ENCODE measurements at places on chromosomes 6 and 20.

GRCh38 chr6:1834646-1835516 lies 225.2 kb downstream of the FOXC1 start:
- DNase-seq = no peak

DNA sequence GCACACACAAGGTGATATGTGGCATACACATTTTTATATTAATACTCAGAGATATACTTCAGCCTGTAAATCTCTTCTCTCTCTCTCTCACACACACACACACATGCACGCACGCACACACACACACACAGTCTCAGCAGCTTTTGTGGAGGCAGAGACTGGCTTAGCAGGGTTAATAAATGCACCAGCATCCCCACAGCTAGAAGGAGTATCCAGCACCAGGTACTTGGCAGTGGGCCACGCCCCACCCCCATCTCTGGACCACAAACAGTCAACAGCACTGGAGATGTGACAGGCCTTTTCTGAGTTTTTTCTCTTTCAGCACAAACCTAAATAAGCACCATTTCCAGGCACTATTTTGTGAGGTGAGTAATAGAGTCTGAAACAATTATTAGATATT lies 47.3 kb upstream of the LRFN2 start:
- no peak for DNase-seq

DNA sequence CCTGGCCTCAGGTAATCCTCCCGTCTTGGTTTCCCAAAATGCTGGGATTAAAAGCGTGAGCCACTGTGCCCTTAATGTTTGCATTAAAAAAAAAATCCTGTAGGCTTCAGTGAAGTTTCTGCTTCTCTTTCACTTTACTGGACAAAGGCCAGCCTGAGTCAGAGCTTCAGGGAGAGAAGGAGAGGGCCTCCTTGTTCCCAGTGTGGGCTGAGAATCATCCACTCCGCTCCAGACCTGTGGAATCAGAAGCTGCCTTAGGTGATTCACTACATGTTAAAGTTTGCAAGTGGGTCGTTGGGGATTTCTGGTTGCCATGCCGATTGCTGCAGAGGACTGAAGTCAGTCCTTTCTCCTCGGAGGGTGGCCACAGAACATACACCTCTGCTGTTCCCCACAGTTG lies 113.3 kb upstream of the EEF1E1 start:
- DNase-seq = no peak

GRCh38 chr20:3472105-3472504 lies 1.3 kb downstream of the ATRN start:
- no peak for DNase-seq

DNA sequence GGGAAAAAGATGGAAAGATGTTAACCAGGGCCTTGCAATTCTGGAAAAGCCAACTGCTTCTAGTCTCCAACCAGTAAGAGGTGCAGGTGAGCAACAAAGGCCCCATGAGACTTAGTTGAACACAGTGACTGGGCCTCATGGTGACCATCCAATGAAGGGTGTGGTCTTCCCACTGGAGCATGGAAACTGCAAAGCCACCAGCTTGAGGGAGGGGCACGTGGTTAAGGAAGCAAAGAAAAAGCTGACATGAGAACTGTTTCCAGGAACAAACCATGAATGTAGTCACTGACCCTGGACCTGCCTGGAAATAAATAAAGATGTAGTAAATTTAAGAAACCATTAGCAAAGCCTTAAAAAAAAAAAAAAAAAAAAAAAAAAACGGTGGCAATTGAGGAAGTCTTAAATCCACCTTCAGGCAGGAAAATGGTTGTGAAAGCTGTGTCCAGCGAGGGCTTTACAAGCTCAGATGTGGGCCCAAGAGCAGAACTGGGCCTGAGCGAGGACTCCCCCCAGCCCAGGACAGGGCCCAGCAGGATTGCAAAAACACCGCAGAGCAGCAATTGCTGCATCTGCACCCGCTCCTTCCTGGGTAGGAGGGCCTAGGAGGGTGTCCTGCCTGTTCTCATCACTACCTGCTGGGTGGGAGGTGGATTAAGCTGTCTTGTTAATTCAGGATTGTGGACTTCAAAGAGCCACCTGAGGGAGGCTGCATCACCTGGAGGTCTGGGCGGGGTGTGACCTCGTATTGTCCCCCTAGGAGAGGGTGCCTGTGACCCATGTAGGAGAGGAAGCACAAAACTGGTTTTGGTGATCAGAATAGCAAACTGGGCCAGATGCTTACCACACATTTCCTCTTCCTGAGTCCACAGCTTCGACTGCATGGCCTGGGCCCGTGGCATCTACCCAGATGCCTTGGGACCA lies 10.3 kb downstream of the GFRA4 start:
- no peak for DNase-seq

GRCh38 chr20:17460119-17460518 lies 71.1 kb downstream of the BFSP1 start:
- DNase-seq = no peak

DNA sequence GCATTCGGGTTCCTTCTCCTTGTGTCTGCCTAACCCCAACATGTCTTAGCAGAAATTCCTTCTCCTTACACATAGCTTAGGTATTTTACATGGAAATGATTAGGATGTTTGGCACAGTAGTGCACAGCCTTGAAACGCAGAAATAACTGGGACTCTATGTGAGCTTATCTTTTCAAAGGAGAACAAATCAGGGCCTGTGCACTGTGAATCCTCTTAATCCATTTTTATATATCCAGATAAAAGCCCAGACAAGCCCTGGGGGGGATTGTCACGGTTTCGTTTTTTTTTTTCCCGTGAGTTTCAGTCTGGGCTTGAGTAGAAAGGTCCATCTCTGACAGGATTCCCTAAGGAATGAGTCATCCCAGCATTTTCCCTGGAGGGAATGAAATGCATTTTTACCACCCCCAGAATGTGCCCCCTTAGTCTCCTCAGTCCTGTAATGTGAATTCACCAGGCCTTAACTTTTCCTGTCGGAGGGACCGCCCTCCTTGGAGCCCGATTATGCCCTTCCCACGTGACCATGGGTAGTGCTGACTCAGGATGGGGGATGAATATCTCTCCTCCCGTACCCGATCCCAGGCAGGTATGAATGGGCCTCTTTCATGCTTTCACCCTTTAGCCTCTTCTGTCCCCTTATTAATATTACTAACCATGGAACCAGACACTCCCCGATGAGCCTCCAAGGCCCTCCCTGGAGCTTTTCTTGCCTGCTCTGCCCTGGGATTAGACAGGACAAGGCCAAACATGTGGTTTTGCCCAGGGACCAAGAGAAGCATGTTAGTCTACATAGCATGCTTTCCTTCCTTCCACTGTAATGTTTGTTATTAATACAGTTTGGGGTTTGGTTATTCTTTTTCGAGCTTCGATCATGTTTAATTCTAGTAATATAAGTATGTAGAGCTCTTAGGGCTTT lies 23.9 kb upstream of the NAA20 start:
- DNase-seq = no peak

DNA sequence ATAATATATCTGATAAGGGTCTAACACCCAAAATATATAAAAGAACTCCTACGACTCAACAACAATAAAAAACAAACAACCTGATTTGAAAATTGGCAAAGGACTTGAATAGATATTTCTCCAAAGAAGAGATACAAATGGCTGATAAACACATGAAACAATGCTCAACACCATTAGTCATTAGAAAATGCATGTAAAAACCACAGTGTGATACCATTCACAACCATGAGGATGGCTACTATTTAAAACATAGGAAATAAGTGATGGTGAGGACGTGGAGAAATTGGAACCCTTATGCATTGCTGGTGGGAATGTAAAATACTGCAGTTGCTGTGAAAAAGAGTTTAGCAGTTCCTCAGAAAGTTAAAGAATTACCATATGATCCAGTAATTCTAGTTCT lies 41.4 kb downstream of the PTGIS start:
- no peak for DNase-seq

- DNase-seq = no peak
These were observed 60.5 kb downstream of the RSPH3 start for GRCh38 chr6:158939255-158940159.

- DNase-seq = peak; percentile 50
These were observed 8.3 kb downstream of the SEMG2 start for GRCh38 chr20:45229264-45230056.

DNA sequence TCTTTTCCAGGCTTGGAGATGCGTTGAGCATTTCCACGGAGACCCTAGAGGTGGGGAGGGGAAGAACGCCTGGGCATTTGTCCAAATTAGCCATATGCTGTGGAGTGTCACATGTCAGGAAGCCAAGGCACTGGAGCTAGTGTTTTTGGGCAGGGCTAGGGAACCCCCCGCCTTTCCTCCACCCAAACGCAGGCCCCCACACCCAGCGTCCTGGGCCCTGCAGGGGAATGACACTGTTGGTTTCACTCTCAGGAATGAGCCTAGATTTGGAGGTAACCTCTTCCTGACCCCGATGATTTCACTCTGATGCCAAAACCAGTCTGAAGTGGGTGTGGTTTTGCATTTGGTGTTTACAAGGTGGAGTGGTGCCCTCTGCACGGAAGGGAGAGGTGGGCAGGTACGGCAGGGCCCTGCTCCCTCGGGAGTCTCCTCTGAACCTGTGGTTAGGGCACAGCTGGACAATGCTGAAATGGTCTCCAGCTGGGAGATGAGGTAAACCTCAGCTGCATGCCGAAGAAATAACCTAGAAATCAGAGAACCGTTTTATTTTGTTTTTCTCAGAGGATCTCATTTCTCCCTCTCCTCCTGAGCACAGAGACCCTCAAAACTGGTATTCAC lies 29.5 kb downstream of the MTHFD1L start:
- no peak for DNase-seq

GRCh38 chr6:168373389-168373788 lies 53.8 kb upstream of the DACT2 start:
- no peak for DNase-seq

DNA sequence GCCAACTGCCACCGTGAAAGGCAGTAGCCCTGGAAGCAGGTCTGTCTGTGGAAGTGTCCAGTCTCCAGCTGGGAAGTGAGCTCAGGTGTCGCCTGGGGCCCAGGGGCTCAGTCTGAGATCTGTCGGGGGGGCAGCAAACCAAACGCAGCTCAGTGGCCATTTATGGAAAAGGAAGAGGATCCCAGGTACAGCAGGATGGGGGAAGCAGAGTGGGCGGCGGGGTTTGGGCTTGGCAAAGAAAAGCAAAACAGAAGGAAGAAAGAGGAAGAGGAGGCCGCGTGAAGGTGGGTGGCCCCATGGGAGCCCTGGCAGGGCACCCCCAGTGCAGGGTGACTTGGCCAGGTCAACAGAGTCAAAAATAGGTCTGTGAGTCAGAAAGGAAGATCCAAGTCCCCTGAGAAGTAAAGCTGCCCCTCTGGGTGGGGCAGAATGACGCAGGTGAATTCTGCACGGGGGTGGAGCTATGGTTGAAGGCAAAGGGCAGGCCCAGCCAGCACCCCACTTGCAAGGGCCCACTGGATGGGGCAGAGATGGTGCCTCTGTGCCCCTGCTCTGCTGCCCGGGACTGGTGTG lies 5.3 kb downstream of the PXDC1 start:
- DNase-seq = no peak

DNA sequence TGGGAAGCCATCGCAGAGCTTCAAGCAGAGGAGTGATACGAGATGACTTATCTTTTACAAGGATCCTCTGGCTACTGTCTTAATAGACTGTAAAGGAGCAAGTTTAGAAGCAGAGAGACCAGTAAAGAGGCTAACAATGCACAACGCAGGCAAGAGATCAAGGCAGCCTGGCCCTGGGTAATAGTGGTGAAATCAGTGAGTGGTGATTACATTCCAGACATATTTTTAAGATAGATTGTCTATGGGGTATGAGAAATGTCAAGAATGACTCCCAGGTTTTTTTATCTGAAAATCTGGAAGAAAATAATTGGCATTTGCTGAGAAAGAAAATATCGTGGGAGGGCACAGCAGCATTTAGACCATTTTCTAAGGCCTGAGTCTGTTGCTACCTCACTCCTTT lies 213.6 kb upstream of the HTR1E start:
- no peak for DNase-seq

DNA sequence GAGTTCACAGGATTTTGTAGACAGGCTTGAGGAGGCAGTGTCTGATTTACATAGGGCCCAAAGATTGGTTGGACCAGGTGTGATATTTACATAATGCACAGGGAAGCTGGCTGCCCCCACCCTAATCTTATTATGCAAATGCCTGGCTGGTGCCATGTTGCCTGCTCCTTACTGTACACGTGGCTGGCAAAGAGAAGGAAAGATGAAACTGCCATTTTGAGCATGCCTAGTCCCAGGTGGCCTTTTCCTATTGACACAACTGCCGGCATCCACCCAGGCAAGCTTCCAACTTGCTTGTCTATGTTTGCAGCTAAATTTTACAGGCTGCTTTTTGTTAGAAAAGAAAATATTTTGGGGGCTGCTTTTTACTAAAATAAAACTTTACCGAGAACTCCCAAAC lies 174.6 kb downstream of the LMBRD1 start:
- no peak for DNase-seq

DNA sequence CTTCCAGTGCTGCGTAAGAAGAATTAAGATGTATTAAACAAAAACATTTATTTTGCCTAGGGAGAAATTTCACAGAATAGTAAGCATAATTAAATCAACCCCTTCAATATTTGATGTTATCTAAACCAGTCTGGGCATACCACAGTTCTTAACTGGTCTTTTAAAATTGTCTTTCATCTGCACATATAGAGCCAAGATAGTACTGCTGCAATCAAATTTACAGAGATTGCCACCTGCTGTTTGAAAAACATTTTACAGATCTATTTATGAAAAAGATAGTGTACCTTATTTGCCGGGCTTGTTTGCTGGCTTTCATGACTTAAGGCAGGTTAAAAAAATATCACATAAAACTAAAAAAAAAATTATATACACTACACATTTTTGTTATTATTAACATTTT lies 323.2 kb downstream of the ADGRB3 start:
- no peak for DNase-seq

- DNase-seq = no peak
These were observed 92.8 kb upstream of the FAM184A start for GRCh38 chr6:119171088-119171841.

Data from iPS DF 19.7 (cell line).